ENCODE measurements at places on chromosomes 2 and 18.

- no peak for DNase-seq
Measured at GRCh38 chr2:219628986-219629901, 1.8 kb downstream of the SLC4A3 start.

DNA sequence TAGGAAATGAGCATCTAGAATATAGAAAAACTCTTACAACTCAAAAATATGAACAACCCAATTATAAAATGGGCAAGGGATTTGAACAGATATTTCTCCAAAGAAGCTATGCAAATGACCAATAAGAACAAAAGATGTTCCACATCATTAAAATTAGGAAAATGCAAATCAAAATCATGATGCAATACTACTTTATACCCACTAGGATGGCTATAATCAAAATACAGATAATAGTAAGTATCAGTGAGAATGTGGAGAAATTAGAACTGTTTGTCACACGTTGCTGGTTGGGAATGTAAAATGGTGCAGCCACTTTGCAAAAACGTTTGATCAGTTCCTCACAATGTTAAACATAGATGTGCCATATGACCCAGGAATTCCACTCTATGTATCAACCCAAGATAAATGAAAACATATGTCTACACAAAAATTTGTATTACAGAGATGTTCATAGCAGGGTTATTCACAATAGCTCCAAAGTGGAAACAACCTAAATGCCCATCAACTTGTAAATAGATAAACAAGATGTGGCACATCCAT, 558.4 kb downstream of the SLC4A3 start:
- DNase-seq, result no peak

- DNase-seq, result no peak
Measured at GRCh38 chr2:192571636-192572035, 376.9 kb upstream of the TMEFF2 start.

- no peak for DNase-seq
Measured at GRCh38 chr2:239105234-239105633, 257.3 kb downstream of the TWIST2 start.

- DNase-seq, result no peak
Measured at GRCh38 chr2:150296770-150297546, 190.5 kb downstream of the RND3 start.

DNA sequence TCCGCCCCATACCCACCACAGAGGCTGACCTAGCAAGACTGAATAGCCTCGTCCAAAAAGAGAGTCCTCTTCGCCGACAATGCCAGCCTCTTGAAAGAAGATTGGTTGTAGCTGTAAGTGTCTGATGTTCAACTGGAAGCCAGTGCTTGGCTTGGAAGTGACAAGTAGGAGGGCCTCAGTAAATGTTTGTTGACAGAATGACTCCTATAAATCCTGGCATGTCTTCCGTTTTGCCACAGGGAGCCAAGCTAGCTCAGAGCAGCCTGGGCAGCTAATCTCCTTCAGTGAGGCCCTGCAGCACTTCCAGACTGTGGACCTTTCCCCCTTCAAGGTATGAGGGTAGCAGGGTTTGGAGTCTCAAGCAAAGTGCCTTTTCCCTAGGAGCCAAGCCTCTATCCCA, 14.9 kb downstream of the ELMOD3 start:
- DNase-seq, result no peak

- no peak for DNase-seq
Measured at GRCh38 chr18:55416791-55417190, 171.2 kb downstream of the TCF4 start.

DNA sequence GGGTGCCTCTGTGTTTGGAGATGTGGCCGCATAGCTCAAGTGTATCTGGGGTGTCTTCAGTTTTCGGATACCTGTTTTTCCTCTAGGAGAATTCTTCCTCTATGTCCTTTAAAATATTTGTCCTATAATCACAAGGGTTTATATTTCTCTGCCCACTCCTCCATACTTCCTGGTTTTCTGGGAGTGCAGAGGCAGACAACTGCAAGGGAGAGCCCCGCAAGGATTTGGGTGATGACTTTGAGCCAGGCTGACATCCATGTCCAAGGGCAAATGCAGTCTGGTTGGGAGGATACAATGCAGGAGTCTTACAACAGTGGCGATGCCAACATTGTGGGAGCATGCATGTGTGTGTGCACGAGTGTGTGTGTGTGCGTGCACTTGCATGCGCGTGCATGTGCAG, 2.1 kb downstream of the IL1RL1 start:
- DNase-seq, result no peak

DNA sequence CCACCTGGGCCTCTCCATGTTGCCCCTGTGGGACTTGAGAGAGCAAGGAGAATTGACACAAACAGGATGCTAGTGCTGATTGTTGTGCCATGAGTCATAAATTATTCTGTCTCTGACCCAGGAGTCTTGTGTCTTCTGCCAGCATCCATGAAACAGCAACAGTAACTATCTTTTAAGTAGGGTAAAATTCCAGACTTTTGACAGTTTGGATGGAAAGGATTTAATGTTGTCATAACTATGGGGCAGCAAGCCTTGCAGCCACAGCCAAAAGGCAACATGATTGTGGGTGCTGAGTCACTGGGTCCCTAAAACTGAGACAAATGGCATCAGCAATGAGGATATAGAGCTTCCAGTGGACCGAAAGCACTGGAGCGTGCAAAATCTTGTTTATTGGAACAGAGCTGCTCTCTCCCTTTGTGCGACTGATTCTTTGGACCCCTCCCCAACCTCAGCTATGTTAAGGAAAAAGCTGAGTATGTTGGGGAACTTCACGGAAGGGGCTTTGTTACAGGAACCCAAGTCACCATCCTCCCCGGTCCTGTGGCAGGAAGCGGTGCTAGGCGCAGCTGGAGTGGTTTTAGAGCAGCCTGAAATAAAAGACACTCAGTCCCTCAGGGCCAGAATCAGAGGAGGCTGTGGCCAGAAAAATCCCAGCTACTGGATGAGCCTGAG, 9.6 kb upstream of the ITPRIPL1 start:
- DNase-seq, result no peak

DNA sequence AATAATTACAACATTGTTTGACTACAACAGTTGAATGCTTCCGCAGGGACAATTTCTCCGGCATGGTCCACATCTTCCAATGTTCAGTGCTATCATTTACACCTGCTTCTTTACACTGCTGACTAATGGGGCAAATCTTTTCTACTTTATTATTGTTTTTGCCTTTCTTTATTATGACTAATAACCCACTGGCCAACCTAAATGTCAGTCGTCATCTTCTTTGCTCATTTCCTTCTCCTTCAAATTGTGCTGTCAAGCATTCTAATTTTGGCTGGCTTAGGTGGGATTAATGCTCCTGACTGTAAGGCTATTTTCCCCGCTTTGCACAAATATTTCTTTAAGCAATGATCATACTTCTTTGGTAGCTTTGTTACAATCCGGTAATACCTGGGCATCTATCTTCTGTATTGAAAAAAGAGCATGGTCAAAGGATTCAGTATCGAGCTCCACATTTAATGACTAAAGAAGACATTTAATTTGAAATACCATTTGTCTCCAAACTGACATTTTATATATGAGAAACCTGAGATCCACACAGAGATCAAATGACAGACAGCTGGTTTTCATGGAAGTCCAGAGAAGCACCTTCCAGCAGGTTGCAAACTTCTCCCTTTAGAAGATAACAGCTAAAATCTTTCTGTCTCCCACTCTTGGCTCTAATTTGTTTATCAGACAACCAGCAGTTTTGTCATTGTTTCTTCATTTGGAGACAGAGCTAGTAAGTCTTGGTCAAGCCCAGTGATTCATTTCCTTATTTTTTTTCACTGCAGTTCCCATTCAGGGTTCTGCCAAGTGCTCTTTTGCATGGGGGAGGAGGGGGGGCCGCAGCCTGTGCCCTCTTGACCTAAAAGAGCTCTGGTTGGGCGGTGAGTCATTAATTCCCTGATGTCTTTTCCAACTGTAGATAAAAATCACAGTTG, 132.9 kb downstream of the SOCS6 start:
- DNase-seq, result no peak

GRCh38 chr2:230000118-230000841, 68.4 kb downstream of the SLC16A14 start:
- no peak for DNase-seq

Measured in neuronal stem cell (in vitro differentiated cells).